ENCODE measurements at places on chromosomes 2 and 18.
A peak's percentile ranks its signal among the peaks of the same experiment; 100 is the strongest.

DNA sequence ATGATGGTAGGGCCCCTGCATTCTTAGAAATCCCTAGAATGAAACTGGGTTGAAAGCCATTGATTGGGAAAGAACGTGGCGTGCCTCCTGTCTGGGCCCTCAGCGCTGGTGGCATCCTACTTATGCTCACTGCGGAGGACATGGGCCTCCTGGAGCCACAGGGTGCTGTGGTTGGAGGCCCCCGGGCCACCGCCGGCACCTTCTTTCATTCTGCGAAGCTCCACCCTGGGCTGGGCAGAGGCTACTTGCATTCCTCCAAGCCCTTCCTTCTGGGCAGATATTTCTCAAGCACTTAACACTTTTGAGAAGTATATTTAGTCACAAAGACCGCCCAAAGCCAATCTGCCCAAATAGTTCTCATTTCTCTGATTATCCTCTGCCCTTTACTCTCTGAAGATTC lies 311.9 kb downstream of the MYCN start:
- DNase-seq: no peak

GRCh38 chr18:21949326-21950015 lies 208.9 kb downstream of the MIB1 start:
- DNase-seq: no peak

GRCh38 chr18:48761582-48761981 lies 189.2 kb downstream of the SMAD7 start:
- no peak for DNase-seq

DNA sequence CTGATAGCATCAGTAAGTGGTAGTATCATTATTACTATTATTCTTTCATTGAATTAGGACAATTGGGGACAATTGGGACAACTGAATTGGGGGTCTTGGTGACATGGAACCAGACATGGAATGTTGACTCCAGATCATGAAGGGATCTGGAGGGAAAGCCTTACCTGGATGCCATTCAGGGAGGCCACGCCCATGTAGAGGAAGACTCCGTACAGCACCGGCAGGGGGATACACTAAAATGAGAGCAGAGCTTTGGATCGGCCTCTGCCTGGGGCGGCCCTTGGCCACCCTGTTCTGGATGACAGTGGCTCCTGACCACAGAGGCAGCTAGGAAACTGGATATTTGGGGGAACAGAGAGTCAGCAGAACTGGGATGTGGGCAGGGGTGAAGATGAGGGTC lies 29.2 kb downstream of the MTHFD2 start:
- DNase-seq: no peak

DNA sequence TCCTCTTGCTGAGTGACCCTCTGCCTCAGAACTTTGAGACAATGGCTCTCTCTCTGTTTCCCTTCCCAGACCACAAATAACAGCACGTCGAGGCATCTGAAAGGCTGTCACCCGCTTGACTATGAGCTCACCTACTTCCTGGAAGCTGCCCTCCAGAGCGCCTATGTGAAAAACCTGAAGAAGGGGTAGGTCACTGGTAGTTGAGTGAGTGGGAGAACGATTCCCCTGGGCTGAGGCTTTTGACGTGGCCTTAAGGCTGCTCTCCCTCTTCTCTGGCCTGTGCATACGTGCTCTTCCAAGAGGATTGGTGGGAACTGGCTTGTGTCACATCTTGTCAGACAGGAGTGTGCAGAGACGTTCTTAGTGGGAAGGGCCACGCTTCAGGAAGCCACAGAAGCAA lies 63.1 kb upstream of the MCFD2 start:
- no peak for DNase-seq

- DNase-seq: no peak
These were observed 86.0 kb downstream of the RTN4 start for GRCh38 chr2:54964271-54964670.

GRCh38 chr2:239668042-239668441 lies 267.2 kb upstream of the HDAC4 start:
- no peak for DNase-seq

DNA sequence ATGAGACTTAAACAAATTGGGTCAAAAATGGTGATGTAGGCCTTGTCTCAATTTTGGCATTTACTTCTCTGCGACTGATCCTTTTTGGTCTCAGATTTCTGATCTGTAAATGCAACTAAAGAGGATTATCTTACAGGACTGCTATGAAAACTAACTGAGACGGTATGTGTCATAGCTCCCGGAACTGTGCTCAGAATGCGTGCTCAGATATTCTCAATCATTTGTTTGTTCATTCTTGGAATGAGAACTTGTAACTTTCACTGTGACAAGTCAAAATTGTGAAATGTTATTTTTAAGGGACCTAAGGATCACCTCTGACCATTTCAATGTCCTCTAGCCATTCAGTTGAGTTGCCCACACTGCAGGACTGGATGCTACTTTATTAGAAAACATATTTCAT lies 498.2 kb upstream of the PIK3C3 start:
- DNase-seq: no peak

GRCh38 chr2:172305066-172305465 lies 122.3 kb upstream of the ITGA6 start:
- DNase-seq: no peak

- no peak for DNase-seq
These were observed 18.8 kb downstream of the TEX44 start for GRCh38 chr2:231611273-231612108.

GRCh38 chr2:63613391-63613901 lies 24.7 kb downstream of the MDH1 start:
- DNase-seq: no peak

GRCh38 chr2:86372641-86373502 lies 35.4 kb upstream of the REEP1 start:
- DNase-seq: peak; percentile 15

DNA sequence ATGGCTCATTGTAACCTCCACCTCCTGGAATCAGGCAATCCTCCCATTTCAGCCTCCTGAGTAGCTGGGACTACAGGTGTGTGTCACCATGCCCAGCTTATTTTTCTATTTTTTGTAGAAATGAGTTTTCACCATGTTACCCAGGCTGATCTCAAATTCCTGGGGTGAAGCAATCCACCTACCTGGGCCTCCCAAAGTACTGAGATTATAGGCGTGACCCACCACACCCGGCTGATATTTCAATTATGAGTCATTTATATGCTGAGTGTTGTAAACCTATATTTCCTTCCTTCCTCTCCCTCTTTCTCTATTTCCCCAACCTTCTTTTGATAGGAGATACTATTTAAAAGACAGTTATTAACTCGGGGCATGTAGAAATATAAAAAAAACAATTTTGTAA lies 469.6 kb upstream of the ID2 start:
- no peak for DNase-seq

DNA sequence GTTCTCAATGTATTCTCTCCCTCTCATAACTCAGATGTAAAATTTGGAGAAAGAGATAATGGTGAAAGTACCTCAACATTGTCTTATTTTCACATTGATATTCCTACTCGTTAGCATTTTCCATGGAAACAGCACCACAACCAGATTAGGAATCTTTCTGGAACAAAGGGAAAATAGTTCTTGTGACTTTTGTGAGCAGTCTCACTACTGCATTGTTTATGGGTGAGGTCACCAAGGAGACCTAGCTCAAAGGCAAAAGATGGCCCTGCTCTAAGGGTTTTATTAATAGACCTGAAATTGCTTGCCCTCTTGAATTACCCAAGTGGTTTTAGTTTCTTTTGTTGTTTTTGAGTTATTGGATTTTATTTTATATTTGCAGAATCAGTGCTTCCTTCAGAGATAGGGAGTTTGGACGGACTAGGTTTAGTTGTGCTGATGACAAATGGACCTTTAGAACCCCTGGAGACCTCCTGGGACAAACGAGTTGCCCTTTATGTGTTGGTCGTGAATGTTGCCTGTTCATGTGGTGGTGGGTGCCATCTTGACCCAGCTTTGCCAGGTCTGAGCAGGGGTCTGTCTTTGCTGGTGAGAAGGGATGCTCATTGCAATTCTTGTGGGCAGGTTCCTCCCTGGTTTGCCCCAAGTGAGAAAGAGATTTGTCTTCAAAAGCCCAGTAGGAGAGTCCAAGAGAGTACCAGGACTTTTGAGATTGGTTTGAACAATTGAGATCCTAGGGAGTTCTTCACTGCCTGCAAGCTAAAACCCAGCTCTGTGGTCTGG lies 58.1 kb downstream of the INPP4A start:
- no peak for DNase-seq

GRCh38 chr2:152051436-152051835 lies 47.4 kb downstream of the CACNB4 start:
- no peak for DNase-seq

DNA sequence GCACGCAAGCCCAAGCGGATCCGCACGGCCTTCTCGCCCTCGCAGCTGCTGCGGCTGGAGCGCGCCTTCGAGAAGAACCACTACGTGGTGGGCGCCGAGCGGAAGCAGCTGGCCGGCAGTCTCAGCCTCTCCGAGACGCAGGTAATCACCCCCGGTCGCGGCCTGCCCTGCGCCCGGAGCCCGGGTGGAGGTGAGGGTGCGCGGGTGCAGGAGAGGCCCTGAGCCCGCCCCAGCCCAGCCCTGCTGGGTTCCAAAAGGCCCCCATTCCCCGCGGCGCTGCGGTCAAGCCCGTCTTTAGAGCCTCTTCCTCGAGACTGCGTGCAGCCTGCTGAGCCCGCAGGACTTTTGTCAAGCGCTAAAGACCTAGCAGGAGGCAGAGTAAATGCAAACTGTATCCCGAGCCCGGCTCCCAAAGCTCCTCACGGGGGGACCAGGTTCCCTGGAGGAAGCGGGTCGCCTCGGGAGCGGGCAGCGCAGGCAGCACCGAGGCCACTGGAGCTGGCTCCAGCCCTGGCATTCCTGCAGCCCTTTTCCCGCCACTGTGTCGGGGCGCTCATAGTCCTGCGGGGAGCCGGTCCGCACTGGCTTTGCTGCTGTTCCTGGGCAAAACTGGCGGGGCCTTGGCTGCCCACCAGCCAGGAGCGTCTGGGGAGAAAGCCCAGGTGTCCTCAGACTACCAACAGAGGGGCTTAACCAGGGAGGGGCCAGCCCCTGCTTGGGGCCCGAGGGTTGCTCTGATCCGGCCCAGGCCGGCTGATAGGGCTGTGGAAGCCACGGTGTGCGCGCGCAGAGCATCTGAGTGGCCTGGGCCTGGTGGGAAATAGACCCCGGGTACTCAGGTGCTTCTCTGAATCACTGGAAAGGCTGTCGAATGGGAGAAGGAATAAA lies 7.3 kb downstream of the EMX1 start:
- DNase-seq: no peak

- no peak for DNase-seq
These were observed 436 bp upstream of the ITPRIPL1 start for GRCh38 chr2:96324721-96325040.

DNA sequence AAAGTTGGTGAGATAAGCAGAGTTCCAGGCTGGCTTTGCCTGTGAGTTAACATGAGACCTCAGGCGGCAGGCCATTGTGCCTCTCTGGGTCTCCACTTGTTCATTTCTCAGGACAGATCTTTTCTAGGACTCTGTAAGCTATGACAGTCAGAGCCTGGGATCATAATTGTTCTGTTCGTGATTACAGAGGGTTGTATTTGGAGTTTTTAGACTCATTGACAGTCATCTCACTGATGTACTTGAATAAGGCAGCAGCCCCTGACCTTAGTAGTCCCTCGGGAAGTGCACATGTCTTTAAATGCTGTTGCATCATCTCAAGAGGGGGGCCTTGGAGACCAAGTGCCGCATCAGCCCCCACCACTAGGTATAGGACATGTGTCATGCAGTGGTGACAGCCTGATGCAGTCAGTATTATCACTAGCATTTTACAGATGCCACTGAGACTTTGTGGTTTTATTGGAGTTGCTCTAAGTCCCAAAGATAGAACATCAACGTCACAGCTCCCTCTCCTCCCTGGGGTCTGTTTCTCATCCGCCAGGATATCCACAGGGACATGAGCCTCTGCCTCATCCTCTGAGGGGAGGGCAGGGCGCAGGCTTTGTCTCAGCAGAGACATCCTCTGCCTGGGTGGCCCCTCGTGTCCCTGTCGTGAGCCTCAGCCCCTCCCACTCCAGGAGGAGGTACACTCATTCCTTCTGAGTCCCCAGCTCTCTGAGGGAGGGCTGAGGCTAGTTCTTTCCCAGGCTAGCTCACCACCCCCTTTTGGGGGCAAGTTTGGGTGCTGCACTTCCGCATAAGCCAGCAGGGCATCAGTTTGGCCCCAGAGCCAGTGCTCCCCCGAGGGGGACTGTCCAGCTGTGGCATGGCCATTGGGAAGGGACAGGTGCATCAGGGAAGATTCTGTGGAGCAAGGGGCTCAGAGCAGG lies 14.1 kb downstream of the GLI2 start:
- no peak for DNase-seq

DNA sequence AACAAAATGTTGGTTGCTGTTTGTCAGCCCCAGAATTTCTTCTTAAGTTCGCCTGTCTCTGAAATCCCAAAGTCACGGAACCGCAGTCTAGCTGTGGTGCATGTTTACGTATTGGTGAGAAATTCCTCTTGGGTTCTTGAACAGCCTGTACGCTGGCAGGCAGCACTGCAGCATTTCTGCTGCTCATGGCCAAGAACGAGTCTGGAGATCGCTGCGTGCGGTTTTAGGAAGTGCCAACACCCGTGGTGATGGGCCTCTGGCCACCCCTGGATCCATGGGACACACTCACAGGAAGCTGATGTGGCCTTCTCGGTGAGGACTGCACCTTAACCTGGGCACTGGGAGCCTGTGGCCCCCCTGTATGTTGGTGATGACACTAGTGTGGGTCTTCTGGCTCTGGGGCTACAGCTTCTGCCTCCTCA lies 23.7 kb downstream of the ASB1 start:
- DNase-seq: no peak

- DNase-seq: no peak
These were observed 32.8 kb upstream of the TNS1 start for GRCh38 chr2:218035463-218036100.

DNA sequence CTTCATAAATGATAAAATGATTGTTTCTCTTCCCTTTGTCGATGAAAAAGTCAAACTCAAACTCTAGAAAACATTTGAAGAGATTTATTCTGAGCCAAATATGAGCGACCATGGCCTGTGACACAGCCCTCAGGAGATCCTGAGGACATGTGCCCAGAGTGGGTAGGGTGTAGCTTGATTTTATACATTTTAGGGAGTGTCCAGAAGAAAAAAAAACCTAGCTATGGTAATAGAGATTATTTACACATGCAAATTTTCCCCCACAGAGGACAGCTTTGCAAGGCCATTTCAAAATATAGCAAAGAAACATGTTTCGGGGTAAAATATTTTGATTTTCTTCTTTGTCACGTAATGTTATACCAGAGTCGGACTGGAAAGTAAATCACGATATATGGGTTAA lies 92.4 kb upstream of the TRIB2 start:
- DNase-seq: no peak
